ENCODE measurements at places on chromosomes 3 and 15.

GRCh38 chr15:90184119-90184785 lies 16.9 kb upstream of the SEMA4B start:
- no peak for DNase-seq

- DNase-seq, result no peak
Measured at GRCh38 chr15:35911052-35911777, 365.2 kb upstream of the DPH6 start.

- DNase-seq, result no peak
Measured at GRCh38 chr3:178291574-178292370, 244.5 kb upstream of the KCNMB2 start.

DNA sequence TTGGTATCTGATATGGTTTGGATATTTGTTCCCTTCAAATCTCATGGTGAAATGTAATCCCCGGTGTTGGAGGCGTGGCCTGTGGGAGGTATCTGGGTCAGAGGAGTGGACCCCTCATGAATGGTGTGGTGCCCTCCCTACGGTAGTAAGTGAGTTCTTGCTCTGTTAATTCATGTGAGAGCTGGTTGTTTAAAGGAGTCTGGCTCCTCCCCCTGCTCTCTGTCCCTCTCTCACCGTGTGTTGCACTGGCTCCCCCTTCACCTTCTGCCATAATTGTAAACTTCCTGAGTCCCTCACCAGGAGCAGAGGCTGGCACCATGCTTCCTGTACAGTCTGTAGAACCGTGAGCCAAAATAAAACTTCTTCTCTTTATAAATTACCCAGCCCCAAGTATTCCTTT lies 246.9 kb upstream of the AGTR1 start:
- DNase-seq, result no peak

Data from KG1 (cell line).